ENCODE measurements at places on chromosomes 12 and 14. TPM values are rescaled to one million over a fixed set of nuclear protein-coding genes. Genes with fewer than 3 reads are reported as not detected.
A peak's percentile ranks its signal among the peaks of the same experiment; 100 is the strongest.

DNA sequence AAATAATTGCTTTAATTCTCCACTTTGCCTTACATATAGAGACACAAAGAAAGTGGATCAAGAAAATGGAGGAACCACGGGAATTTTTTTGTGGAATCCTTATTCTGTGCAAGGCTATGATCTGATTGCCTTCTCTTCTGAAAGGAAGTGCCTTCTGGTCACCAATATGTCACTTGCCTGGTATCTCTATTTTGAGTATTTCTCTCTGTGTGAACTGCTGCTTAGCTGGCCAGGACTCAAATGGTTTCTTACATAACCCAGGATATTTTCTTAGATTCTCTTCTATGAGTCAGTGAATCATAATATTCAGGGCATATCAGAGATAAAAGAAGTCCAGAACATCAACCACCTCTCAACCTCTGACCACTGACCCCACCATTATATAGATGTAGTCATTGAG lies 156.1 kb downstream of the DIO2 start:
- no peak overlapping the region for H3K4me3 ChIP-seq
- H3K4me1 ChIP-seq: no peaks in the 10 kb centered on the region
- no peaks in the 10 kb centered on the region for H3K27me3 ChIP-seq
- H3K27ac ChIP-seq: no peak overlapping the region
- DNase-seq: no peak

- no peak overlapping the region for H3K27ac ChIP-seq
- H3K4me1 ChIP-seq: no peaks in the 10 kb centered on the region
- H3K36me3 ChIP-seq: no peaks in the 10 kb centered on the region
- no peak overlapping the region for H3K4me3 ChIP-seq
- DNase-seq: no peak
- H3K27me3 ChIP-seq: no peaks in the 10 kb centered on the region
Observed at GRCh38 chr12:109513977-109514376, 36.5 kb downstream of the UBE3B start.

- H3K36me3 ChIP-seq: no peaks in the 10 kb centered on the region
- no peaks in the 10 kb centered on the region for H3K4me1 ChIP-seq
- no peak for DNase-seq
- no peaks in the 10 kb centered on the region for H3K27me3 ChIP-seq
- no peak overlapping the region for H3K27ac ChIP-seq
- no peak overlapping the region for H3K4me3 ChIP-seq
Observed at GRCh38 chr12:104577581-104577981, 120.8 kb downstream of the CHST11 start.

DNA sequence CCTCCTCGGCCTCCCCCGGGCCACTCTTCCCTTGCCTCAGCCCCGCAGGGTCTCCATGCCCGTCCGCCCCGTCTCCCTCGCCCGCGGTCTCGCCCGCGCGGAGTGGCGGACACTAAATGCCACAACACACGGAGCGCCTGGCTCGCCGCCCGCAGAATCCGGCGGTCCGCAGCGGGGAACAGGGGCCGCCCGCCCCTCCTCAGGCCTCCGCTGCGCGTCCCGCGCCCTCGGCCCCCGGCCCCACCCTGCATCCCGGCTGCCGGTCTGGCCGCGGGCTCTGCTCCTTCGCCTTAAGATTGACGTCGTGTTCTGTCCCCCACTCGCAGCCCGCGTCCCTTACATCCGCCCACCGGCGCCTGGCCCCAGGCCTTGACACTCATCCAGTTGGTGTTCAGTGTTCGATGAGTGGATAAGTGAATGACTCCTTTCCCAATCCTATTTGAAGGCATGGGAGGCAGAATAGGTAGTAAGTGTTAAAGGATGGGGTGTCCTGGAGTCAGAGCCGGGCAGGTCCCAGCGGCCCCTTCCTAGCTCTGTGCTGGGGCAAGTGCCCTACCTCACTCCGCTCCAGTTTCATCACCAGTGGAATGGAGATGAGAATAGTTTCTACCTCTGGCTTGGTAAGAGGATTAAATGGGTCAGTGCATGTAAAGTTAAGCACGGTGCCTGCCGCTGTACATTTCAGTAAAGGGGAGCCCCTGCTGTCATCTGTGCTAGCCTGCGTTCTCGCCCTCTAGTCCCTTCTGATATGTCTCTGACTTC lies 622 bp downstream of the TECPR2 start:
- no peak for DNase-seq
- H3K27ac ChIP-seq: peak overlapping the region; percentile 46
- peak overlapping the region; percentile 95 for H3K4me3 ChIP-seq
- H3K36me3 ChIP-seq: peaks cover 5% of the 10 kb centered on the region

DNA sequence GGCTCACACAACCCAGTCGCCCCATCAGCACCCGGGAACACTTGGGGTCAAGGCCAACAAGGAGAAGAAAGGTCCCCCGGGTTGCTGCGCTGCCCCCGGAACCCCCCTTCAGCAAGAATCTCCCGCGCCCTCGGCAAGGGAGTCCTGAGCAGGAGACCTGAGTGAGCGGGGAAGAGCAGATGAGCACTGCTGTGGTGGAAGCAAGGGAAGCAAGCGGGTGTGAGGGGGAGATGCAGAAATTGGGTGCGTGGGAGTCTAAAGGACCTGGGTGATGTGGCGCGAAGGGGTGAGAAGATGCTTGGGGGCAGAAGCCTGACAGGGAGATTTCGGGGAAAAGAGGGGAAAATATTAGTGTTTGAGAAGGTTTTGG lies 105.5 kb upstream of the PRB2 start:
- no peak overlapping the region for H3K4me3 ChIP-seq
- no peak overlapping the region for H3K27ac ChIP-seq
- DNase-seq: no peak
- H3K36me3 ChIP-seq: no peaks in the 10 kb centered on the region

Gene ADAM21
- not detected for polyA plus RNA-seq

Gene HOXC13
- polyA plus RNA-seq: not detected

Data from pancreas (tissue), 10 donors.